Stimulated activated CD4-positive, alpha-beta T cell treated with anti-CD3 and anti-CD28 coated beads, Interleukin-2, amount 100 ng/mL, for 24 hours (primary cell): ENCODE measurements at places on chromosomes 5 and 9.

DNA sequence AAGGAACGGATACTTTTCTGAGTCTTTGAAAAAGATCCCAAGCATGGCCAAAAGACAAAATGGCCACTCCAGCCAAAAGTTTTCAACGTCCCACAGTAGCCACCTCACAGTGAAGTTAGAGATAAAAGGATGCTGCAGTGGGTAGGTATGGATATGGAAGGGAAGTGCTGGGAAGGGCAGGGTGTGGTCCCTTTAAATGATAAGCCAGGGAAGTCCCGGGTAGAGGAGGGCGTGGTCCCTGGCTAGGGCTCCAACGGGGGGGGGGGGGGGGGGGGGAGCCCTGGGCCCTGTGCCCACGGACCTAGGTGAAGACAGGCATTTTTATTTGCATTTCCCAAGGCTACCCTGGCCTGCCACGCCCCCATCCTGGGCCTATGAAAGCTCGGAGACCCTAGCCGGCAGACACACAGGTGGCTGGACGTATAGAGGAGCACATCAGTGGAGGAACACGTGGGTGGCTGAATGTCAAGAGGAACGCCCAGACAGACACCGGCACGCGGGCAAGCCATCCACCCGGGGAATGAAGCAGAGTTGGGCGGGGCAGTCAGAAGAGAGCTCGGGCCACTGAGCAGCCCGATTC lies 306.7 kb downstream of the NFIB start:
- no peak for DNase-seq

DNA sequence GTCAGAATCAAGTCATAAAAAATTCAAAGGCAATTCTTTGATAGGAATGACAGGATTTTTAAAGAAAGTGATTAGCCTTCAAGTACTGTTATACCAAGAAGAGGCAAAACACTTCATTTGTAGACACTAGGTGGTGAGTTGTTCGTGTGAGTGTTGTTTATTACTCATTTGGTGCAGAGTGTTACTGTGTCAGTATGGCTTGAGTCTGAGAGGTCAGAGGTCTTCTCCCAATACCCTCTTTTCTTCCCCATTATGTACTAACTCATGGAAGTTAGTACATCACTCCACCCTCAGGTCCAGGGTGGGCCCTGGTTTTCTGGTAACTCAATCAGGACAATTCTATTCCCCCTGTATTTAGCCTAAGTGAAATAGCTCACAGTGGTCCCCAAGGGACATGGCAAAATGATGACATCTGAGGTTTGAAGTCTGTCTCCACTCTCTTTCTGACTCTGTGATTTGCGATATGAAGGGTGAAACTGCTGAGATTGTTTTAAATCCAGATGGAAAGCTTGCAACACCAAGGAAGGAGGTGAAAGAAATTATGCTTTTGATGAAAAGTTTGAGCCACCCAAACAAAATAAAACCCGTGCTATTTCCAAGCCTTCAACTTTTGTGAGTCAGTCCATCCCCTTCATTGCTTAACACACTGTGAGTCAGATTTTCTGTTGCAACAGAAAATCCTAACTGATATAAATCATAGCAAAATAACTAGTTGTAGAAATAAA lies 56.8 kb downstream of the NUDT12 start:
- no peak for DNase-seq

GRCh38 chr9:123975871-123976270 lies 35.7 kb upstream of the LHX2 start:
- DNase-seq = no peak

DNA sequence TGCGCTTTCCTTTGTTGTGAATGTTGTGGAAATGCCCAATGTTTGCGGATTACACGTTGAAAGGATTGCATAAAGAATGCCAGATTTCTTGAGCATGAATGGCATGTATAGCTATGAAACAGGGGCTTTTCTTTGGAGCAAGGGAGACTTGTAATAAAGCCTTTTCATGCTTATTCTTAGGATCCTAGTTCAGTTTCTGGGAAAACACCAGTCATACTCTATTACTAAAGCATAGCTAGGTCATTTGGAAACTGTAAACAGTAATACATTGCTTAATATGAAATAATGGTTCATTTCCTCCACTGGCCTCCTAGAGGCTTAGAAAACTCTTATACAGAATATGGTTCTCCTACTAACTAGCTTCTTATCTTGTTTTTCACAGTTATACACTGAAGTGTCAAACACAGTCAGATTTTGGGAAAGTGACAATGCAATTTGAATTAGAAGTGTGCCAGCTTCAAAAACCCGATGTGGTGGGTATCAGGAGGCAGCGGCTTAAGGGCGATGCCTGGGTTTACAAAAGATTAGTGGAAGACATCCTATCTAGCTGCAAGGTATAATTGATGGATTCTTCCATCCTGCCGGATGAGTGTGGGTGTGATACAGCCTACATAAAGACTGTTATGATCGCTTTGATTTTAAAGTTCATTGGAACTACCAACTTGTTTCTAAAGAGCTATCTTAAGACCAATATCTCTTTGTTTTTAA lies 104.2 kb downstream of the MELK start:
- no peak for DNase-seq

- no peak for DNase-seq
Observed at GRCh38 chr9:87751868-87752267, 25.9 kb downstream of the CTSL start.

DNA sequence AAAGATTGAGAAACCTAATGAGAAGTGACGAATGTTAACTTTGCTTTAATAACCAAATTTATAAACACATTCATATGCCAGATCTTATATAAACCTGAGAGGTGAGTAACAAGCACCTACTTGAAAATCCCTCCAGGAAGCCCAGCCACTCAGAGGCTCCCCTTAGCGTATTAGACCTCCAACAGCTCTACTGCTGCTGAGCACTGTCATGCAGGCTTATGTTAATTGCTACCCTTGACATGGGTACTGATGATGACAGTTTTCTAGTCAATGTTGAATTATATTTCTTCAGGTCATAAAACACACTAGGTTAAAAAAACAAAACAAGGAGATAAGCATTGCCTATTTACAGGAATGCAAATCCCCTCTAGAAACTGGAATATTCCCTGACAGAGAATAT lies 161.2 kb downstream of the MPDZ start:
- no peak for DNase-seq

- no peak for DNase-seq
Observed at GRCh38 chr5:91061946-91062562, 321.1 kb downstream of the ARRDC3 start.

DNA sequence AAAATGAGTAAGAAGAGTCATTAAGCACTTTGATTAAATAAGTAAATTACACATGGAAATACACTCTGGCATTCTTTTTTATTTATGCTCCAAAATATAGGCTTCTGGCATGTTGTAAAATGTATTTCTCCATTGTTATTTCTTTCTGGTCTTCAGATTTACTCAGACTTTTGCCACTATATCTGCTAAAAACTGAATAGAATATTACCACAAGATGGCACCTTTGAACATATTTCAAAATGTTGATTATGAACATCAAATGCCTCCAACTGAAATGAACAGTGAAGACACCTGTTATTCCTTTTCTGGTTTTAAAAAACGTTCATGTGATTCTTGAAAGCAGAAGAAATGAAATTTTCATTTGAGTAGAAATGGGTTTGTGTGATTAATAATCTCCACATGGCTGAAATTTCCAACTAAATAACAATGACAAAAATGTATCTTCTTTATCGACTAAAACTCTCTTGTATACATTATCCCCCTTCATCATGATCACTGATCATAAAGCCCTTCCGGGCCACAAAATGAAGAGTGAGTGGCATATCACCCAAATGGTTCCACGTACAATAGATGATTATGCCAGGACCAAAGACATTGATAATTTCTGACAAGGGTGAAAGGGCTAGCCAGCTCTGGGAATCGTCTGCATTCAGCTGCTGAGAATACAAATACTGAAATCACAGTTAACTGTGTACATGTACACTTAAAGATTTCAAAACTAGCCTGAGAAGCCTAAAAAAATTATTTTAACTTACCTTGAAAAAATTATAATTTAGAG lies 23.8 kb downstream of the TYRP1 start:
- DNase-seq = no peak

GRCh38 chr9:109101810-109102209 lies 17.9 kb downstream of the TMEM245 start:
- DNase-seq = no peak

GRCh38 chr9:7265181-7265580 lies 507.4 kb downstream of the KDM4C start:
- no peak for DNase-seq

DNA sequence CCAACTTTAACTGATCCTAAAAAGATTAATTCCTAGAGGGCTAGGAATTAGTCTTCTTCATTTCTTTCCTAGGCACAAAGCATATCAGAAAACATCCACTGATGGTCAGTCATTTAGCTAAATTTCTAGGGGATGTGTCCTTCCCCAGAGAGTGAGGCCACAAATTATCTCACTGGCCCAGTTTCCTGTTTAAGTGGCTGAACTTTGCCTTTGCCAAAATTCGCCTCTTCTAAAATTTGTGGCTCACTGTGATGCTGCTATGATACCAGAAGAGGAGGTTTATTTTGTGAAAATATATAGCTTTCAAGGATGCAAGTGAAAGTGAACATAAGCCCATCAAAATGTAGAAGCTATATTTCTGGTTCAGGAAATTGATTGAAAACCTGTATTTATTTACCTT lies 98.1 kb upstream of the FER start:
- no peak for DNase-seq

DNA sequence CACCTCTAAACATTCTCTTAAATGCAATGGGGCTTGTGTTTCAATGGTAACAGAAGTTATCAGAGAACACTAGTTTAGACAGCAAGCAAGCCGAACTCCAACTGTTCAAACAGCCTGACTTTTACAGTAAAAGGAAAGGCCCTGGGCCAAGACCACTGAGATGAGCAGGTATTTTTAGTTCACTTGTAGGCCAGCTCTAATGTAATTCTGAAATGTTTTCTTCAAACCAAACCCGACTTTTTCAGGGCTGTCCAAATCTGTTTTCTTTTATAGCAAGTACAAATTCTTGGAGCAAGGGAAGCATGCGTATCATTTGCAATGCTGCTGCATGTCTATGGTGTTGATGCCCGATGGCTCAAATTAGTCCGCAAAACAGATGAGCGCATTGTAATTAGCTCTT lies 192.9 kb downstream of the SLF1 start:
- no peak for DNase-seq

DNA sequence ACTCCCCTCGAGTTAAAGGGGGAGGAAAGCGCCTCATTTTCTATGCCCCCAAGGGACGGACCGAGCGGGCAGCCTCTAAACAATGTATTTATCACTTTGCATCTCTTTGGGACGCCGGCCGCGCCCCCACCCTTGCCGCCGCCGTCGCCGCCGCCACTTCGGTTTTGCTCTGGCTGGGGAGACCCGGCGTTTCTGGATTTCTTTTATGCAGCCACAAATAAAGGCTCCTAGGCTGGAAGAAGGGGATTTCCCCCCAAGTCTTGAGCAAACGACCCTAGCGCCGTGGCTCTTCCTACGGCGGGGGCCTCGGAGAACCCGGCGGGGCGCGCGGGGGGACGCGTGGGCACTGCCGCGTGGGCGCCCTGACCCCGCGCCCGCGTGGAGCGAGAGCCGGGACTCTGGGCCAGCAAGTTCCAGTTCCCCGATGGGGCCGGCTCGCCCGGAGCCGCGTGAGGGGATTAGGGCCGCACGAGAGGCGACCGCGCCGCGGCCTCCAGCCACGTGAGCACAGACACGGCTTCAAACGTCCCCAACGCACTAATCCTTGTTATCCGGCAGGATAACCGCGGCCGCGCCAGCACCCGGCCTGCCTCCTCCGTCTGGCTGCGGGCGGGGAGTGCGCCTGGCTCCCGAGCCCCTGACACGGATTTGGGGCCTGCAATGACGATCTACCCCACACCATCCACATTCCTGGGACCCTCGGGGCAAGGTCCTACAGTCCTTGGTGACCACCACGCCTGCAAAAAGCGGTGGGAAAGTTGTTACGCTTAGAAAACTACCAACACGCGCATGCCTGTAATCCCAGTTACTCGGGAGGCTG lies 7.9 kb upstream of the NEUROG1 start:
- no peak for DNase-seq

DNA sequence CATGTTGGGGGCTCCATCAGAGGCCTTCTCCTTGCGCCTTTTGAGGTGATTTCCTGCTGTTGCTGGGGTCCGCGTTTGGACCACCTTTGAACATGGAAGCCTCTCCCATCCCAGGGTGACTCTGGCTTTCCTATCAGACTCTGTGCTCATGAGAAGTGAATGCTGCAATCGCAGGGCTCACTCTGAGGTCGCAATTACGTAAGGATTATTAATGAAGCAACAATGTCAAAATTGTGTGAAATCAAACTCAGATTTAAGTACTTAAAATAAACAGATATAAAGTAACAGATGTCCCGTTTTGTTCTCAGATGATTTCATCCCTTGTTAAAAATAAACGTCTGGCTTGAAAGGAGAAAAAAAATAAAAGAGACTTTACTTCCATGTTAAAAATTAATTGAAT lies 634.2 kb downstream of the BNC2 start:
- no peak for DNase-seq

GRCh38 chr5:137325721-137326120 lies 173.4 kb downstream of the SPOCK1 start:
- no peak for DNase-seq

DNA sequence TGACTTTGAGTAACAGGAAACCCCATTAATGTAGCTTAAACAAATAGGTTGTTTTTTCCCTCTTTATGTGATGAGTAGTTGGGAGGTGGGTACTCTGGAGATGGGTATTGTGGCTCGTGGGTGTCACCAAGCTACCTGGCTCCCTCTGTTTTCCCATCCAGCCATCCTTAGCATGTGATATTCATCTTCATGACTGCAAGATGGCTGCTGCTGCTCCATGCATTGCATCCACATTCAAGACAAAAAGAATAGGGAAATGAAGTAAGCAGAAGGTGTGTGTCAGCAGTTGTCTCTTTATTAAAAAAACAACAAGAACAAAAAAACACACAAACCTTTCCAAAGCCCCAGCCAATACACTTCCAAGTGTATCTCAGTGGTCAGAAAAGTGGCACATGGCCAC lies 6.5 kb upstream of the ARHGAP26 start:
- DNase-seq = no peak

DNA sequence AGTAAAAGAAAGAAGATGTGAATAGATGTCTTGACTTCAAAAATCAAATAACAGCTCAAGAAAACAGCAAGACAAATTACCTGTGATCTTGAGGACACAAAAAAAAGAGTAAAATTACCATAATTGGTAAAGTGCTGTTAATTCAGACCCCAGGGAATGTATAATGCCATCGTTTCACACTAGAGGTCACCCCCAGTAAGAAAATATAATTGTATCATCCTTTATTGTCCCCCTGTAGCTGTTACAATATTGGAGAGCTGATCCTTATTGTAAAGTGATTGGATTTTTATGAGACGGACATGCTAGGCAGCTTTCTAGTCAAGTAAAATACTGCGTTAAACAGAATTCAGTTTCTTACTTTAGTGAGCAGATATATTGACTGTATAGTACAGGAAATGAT lies 377.0 kb downstream of the TLE1 start:
- no peak for DNase-seq

- DNase-seq = no peak
Observed at GRCh38 chr9:2493529-2493928, 128.1 kb upstream of the VLDLR start.

- peak; percentile 54 for DNase-seq
Observed at GRCh38 chr5:81749561-81750307, 1.2 kb downstream of the SSBP2 start.
